ENCODE measurements at places on chromosomes 4 and X.

DNA sequence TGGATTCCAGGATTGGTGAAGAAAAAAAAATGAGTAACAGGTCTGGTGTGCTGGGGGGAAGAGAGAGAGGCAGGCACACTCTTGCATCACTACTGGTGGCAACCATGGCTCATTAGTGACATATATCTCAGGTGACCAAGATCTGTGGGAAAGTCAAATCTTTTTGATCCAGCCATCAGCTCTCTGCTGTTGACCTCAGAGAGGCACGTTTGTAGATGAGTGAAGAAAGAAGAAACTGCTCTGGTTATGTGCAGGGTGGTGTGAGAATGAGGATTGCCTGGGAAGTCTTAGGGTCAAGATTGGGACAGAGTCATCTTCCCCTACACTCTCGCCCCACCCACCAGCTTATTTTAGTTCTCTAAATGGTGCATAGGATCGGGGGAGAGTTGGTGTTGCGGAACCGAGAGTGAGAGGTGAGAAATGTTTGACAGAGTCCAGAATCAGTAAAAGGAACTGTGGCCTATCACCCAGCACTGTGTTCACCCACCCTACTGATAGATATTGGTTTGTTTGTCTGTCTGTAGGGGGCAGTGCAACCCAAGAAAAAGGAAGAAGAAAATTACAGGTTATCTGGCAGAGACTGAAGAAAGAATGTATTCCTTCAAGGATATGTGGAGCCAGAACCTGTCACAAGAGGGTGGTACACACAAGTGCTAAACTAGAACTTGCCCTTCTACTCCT, 21.9 kb downstream of the ARMCX6 start:
- peak; percentile 7 for DNase-seq

- DNase-seq = no peak
Measured at GRCh38 chr4:1474126-1475090, 68.2 kb upstream of the NKX1-1 start.

DNA sequence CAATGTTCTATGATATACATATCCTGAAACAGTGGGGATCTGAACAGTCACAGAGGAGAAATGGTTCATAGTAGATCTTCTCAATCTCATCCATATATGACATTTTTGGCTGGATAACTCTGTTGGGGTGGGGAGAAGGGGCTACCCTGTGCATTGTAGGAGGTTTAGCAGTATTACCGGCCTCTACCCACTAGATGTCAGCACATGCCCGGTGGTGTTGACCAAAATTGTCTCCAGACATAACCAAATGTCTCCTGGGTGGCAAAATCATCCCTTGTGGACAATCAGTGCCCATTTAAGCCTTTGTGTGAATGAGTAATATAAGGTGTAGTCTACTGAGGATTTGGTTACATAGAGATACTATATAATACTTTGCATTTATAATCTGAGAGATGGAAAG, 89.9 kb downstream of the PLS3 start:
- DNase-seq = peak; percentile 62

DNA sequence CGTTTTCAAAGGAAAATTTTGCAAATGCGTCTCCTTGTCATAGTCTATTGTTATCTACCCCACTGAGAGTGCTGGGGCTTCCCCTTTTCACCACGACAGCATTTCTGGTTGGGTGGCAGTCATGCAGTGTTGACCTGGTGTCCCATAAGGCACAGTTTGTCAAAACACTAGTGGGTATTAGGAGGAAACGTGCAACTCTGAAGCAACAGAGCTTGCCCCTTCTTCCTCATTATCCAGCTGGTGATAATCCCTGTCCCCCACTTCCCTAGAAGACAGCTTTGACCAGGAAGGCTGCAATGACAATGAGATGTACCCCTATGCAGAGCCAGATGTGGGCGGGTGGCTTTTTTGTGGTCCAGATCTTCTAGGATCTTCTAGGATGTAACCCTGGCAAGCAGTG, 1.8 kb downstream of the TBC1D1 start:
- no peak for DNase-seq

GRCh38 chrX:11770320-11770719, 12.3 kb downstream of the MSL3 start:
- DNase-seq = peak; percentile 5

DNA sequence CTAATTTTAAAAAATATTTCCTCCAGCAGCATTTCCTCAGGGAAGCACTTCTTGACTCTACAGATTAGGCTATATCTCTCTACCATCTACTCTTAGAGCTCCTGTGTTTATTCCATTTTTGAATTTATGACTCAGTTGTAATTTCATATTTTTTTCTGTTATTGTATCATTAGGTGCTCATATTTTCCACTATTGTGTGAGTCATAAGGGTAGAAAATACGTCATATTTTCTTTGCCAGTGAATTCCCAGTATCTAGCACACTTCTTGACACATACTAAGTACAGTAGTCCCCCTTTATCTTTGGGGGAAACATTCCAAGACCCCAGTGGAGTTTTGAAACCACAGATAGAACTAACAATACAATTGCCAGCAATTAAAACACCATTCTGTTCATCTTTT, 431.2 kb downstream of the GASK1B start:
- DNase-seq = no peak

GRCh38 chrX:111181951-111182350, 86.0 kb downstream of the PAK3 start:
- peak; percentile 79 for DNase-seq

GRCh38 chr4:89820010-89820409, 17.0 kb downstream of the SNCA start:
- no peak for DNase-seq

DNA sequence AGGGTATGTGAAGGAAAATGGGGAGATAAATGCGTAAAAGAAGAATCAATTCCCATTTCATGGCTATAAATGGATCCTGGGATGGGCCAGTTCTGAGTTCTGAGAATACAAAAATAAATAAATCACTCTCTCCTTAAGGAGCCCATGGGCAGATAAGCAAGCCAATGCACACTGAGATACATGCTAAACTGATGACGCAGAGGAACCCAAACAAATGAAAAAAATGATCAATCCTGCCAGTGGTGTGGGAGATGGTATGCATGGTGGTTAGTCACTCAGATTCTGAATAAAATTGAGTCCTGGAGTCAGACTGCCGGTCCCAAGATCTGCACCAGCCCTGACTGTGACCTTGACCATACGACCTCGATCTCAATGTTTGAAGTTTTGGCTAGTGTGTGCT, 59.7 kb downstream of the NEIL3 start:
- DNase-seq = no peak

DNA sequence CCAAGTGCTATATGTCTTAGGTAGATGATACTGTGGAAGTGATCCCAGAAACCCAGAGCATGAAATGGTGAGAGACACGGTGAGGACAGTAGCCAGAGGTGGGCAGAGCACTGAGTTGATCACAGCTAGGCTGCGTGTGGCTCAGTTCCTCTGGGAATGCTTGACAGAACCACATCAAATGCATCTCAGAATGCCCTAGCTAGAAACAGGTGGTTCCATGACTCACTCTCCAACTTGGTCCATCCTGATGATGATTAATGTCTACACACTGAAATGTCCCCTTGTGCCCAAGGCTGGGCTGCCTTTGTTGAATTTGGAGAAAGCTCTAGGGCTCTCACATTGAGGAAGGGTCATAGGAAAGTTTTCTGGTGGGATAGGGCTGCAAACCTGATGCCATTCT, 113.6 kb downstream of the ZNF518B start:
- no peak for DNase-seq

GRCh38 chr4:111283066-111283677, 660.3 kb upstream of the PITX2 start:
- no peak for DNase-seq

DNA sequence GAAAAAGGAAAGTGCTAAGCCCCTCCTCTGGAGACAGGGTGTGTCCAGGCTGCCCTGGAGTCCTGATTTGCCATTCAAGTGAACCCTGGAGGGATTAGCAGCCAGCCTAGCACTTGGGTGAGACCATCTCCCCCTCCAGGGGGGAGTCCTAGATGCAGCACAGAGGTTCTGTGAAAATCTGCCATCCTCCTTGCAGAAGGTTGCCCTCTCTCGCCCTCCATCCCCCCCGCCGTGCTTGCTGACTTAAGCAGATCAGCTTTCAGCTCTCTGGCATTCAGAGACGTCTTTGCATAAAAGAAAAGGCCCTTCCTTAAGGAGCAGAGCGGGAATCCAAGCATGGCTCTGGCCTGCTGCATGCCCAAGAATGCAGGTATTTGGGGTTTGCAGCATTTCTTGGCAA, 102.1 kb upstream of the SCML1 start:
- DNase-seq = no peak

DNA sequence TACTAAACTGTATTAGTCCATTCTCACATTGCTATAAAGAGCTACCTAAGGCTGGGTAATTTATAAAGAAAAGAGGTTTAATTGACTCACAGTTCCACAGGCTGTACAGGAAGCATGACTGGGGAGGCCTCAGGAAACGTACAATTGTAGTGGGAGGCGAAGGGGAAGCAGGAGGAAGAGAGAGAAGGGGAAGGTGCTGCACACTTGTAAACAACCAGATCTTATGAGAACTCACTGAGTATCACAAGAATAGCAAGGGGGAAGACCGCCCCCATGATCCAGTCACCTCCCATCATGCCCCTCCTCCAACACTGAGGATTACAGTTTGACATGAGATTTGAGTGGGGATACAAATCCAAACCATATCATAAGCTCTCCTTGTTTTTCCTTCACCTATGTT, 40.9 kb downstream of the RPA4 start:
- DNase-seq = no peak

- no peak for DNase-seq
Measured at GRCh38 chrX:132539611-132540010, 50.8 kb upstream of the MBNL3 start.

DNA sequence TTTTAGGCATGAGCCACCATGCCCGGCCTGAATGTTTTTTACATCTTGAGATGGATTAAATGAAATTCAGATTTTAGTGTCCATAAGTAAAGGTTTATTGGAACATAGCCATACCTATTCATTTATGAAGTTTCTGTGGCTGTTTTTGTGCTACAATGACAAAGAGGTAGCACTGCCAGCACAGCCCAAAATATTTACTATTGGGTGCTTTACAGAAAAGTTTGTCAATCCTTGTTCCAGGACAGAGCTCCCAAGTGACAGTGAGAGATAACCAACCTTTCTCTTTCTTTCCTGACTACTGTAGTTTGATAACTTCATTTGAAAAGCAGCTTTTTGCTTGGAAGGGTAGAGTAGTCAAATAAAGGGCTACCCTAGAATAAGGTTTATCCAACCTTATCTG, 116.2 kb downstream of the CAMK2D start:
- DNase-seq = no peak

- no peak for DNase-seq
Measured at GRCh38 chr4:84362896-84363655, 136.0 kb downstream of the NKX6-1 start.

DNA sequence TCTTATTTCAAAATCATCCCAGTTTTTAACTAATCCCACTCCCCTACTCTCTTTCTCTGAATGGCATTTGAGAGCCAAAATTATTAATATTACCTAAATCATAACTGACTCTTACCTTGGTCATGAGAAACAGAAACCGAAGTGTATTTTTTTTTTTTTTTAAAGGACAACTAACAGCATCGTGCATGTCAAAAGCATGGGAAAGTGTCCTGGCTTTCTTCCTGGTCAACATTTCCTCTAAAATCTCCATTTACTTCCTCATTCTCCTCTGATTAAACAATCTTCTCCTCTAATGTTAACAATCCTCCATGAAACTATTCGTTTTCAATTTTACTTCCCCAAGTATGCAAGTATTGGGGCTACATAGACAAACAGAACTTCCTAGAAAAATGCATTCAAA, 2.1 kb upstream of the STS start:
- no peak for DNase-seq

DNA sequence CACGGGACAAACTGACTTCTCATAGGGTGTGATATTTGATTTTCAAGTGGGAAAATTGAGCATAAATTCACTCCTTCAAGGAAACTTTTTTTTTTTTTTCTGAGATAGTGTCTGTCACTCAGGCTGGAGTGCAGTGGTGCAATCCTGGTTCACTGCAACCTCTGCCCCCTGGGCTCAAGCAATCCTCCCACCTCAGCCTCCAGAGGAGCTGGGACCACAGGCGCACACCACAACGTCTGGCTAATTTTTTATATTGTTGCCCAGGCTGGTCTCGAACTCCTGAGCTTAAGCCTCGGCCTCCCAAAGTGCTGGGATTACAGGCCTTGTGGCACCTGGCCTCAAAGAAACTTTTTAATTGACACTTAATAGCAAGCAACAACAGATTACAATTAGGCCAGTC, 13.8 kb downstream of the CLDN34 start:
- DNase-seq = no peak

Data from NCI-H774 (cell line).